Motor neuron (in vitro differentiated cells): ENCODE measurements at places on chromosomes 6 and 20.

GRCh38 chr6:9795880-9796279 is 619.0 kb downstream of the TFAP2A start:
- ATAC-seq: no peak

- ATAC-seq: no peak
These were observed 81.7 kb downstream of the DNAH8 start for GRCh38 chr6:38796850-38797249.

DNA sequence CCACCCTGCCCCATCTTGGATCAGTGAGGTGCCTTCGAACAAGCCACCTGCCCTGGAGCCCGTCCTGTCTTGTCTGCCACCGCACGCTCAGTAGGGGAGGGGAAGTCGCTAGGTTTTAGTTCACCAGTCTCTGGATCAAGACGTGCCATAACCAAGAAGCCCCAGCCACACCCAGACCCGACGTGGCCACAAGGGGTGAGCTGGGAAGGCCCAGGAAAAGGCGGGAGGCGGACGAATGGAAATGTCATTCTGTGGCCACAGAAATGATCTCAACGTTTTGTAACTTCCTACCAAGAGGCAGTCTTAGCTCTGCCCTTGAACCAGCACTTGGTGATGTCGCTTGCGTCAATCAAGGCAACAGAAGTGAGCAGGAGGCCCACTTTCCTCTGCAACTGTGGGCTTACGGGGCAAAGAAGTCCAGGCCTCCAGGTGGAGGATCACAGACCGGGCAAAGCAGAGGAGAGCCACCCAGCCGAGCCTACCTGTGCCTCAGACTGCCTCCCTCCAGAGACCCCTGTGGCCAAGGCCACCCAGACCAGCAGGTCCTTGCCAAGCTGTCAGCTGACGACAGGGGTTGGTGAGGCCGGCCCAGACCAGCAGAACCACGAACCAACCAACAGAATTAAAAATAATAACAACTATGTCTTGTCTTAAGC is 14.5 kb downstream of the GMEB2 start:
- no peak for ATAC-seq

DNA sequence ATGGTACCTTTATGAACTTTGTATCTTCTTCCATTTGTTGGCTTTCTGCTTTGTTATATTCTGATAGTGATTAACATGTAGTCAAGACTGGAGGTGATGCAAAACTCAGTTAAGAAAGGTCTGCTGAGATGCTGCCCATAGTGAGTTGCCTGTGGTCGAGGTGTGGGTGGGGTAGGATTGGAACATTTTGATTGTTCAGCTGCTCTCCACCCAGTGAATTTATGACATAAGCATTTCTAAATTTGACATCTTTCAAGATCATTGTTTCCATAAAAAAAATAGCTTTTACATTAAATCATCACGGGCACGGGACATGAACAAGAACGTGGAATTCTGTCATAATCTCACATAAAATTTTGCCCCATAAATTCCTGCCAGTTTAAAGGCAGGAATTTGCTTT is 146.6 kb upstream of the POU3F2 start:
- no peak for ATAC-seq

- no peak for ATAC-seq
These were observed 491.1 kb downstream of the KIF16B start for GRCh38 chr20:16082051-16082550.

- ATAC-seq: peak; percentile 28
These were observed 993.8 kb upstream of the MAP3K7 start for GRCh38 chr6:91580635-91581034.

DNA sequence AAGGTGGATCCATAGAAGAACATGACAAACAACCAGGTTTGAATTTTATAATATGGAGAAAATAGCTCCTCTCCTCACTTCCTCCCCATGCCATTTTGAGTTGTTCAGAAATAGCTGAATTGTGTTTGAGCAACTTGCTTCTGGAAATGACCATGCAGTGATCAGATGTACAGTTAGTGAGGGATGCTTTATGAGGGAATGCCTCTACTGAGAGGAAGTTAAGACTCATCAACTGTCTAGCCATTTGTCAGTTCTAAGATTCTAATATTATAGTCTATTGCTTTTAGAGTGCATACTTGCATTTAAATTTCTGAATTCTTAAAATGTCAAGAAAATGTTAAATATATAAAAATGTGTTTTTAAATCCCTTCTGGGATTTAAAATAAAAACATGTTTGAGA is 3.8 kb downstream of the LAMA2 start:
- no peak for ATAC-seq

DNA sequence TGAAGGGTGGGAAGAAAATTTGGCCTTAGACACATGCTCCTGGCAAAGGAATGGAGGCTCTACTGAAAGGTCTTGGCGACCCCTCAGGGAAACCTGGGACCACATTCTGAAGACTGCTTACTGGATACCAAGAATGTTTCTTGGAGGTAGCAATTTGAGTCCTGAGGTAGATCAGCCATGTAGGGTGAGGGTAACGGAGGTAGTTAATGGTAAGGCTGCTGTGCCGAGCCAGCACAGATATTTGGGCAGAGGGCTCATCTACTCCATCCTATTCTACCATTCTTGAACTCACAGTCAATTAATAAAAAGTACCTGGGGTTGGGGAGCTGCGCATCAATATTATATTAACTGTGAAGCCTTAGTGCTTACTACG is 401 bp upstream of the PHF3 start:
- ATAC-seq: no peak

- ATAC-seq: no peak
These were observed 18.8 kb upstream of the FRMD1 start for GRCh38 chr6:168097621-168098430.

GRCh38 chr20:63529861-63530787 is 7.1 kb downstream of the PTK6 start:
- ATAC-seq: no peak

DNA sequence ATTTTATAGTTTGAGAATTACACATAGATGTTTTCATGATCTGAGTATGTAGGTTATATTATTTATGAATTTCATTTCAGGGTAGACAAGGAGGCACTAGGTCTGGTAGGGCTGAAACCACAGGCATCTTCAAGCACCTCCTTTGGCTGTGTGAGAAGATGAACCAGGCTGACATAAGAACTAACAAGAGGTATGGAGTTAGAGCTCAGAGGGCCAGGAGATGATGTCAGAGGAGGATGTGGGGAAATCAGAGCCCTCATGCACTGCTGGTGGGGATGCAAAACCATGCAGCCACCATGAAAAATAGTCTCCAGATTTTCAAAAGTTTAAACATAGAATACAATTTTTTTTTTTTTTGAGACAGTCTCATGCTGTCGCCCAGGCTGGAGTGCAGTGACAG is 13.6 kb upstream of the RIPOR3 start:
- no peak for ATAC-seq

DNA sequence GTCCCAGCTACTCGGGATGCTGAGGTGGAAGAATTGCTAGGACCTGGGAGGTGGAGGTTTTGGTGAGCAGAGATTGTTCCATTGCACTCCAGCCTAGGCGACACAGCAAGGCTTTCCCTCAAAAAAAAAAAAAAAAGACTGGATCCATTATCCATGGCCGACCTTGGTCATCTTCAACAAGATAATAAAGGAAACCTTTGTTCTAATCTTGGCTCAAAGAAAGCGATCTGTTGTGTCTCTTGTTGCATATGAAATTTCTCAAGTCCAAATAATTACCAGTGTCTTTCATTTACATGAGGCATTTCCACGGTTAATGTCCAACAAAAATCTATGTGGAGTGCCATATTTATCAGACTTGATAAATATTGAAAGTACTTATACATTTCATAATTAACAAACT is 23.7 kb upstream of the KIF16B start:
- ATAC-seq: no peak

- ATAC-seq: no peak
These were observed 69.3 kb upstream of the ZNFX1 start for GRCh38 chr20:49347156-49347555.

DNA sequence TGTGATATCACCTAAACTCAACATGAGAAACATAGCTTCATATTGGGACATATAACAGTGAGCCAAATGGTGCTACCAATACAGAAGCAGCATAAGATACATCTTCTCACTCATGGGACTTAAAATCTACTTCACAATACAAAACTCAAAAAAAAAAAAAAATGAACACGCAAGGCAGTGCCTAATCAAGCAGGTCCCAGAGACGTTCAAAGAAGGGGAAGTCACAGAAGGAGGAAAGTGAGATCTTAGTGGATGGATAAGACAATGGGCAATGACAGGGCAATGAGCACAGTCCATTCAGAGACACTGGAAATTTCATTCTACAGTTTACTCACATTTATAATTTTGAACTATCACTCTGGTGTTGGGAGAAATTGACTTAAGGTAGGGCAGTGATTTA is 88.3 kb downstream of the FAM50B start:
- no peak for ATAC-seq

GRCh38 chr6:139595183-139595582 is 220.7 kb upstream of the CITED2 start:
- ATAC-seq: no peak

DNA sequence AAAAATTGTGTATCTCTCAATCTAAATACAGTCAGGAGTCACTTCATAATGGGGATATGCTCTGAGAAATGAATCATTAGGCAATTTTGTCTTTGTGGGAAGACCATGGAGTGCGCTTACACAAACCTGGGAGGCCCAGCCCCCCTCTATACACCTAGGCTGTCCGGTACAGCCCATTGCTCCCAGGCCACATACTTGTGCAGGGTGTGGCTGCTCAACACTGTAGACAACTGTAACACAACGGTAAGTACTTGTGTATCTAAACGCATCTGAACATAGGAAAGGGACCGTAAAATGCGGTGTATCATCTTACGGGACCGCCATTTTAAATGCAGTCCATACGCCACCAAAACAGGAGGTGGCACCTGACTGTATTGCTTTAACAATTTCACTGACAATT is 58.0 kb upstream of the FRMD1 start:
- ATAC-seq: no peak

DNA sequence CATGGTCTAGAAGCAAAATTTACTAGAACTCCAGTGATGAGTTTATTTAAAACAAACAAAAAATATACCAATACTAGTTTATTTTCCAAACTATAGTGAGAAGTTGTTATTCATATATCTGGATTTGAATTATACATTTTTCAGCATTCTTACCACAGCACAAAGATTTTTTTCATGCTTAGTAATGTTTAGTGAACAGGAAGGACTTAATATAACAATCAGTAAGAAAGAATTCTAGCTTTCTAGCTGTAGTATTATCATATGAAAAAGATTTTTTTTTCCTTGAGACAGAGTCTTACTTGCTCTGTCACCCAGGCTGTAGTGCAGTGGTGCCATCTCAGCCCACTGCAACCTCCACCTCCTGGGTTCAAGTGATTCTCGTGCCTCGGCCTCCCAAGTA is 13.8 kb downstream of the MARCKS start:
- ATAC-seq: no peak

GRCh38 chr6:133743621-133744020 is 145.3 kb upstream of the TCF21 start:
- no peak for ATAC-seq

GRCh38 chr6:162887981-162888689 is 160.4 kb downstream of the PACRG start:
- no peak for ATAC-seq

- no peak for ATAC-seq
These were observed 16.3 kb downstream of the ROS1 start for GRCh38 chr6:117409420-117409819.

- no peak for ATAC-seq
These were observed 145.1 kb upstream of the PLN start for GRCh38 chr6:118403036-118403435.

DNA sequence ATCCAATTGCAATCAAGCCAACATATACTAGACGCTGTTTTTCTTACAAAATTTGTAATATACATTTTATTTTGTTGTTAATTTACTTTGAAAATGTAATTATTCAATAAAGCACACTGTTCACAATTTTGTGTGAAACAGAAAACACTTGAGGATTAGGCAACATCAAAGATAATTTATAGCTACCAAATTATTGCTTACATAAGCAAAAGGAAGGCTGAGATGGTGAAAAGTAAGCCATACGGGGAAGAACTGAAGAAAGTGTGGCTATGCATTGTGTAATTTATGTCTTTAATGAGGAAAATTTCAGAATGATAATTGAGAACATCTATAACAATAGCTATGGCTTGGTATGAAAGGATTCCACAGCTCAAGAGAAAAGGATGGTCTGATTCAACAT is 192.0 kb downstream of the RNF144B start:
- ATAC-seq: no peak

- ATAC-seq: no peak
These were observed 50.8 kb downstream of the OR2B2 start for GRCh38 chr6:27861276-27861840.

DNA sequence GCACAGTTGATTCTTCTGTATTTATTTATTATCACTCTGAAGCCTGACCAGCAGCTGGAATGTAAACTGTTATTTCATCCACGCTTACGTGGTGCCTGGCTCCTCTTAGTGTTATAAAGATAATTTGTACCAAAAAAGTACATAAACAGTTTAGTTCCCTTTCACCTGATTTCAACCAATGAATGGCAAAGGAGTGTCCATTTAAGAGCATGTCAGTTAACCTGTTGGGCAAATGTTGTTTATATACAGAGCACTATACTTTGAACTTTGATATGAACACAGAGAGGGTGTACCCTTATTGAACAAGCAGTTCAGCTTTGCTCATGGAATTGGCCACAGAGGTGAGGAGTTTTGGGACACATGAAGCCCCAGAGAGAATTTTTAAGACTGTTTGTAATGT is 7.2 kb upstream of the CTCFL start:
- ATAC-seq: no peak

DNA sequence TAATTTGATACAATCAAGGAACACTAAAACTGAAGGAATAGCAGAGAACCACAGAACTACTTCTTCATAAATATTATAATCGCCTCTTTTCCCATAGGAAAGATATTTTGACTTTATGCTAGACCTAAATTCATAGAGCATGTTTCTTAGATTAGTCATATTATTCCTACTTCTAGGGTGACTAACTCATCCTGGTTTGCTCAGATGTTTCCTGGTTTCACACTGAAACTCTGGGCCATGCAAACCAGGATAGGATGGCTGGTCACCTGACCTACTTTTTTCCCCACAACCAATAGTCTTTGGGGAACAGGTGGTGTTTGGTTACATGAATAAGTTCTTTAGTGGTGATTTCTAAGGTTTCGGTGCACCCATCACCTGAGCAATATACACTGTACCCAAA is 42.8 kb downstream of the MMS22L start:
- no peak for ATAC-seq

- ATAC-seq: peak; percentile 6
These were observed 18.3 kb downstream of the CHRNA4 start for GRCh38 chr20:63342561-63343459.

DNA sequence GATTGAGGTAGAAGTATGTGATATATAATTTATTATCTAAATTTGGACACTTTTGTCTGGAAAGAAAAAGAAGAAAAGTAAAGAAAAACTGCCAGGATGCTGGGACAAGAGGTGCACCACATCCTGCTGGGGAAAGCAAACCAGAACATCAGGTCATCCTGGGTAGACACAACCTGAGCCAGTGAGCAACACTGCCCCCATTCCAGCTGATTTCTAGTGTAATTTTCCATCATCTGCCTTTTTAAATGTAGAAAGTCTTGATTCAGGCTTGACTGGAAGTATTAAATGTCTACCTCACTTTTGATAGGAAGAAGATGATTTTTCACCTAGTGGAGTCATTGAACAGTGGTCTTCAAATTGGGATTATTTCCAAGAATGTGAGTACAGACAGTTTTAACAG is 1164.5 kb upstream of the CITED2 start:
- ATAC-seq: no peak
